CD4-positive, alpha-beta memory T cell (primary cell): ENCODE measurements at places on chromosomes 1 and 21. TPM values are rescaled to one million over a fixed set of nuclear protein-coding genes. Genes with fewer than 3 reads are reported as not detected.

Gene NFIA
- polyA plus RNA-seq = 5.1 TPM

Gene FCRL6
- polyA plus RNA-seq = 0.78 TPM

Gene WDR64
- polyA plus RNA-seq = 0.16 TPM

Gene GUCA2B
- not detected for polyA plus RNA-seq

- H3K36me3 ChIP-seq = peaks cover 53% of the 10 kb centered on the region
- H3K4me3 ChIP-seq = no peak overlapping the region
- H3K27ac ChIP-seq = no peak overlapping the region
- H3K27me3 ChIP-seq = no peaks in the 10 kb centered on the region
- no peak for DNase-seq
- H3K4me1 ChIP-seq = no peaks in the 10 kb centered on the region
These were observed 62.1 kb downstream of the SLC66A1 start for GRCh38 chr1:19374083-19374801.

DNA sequence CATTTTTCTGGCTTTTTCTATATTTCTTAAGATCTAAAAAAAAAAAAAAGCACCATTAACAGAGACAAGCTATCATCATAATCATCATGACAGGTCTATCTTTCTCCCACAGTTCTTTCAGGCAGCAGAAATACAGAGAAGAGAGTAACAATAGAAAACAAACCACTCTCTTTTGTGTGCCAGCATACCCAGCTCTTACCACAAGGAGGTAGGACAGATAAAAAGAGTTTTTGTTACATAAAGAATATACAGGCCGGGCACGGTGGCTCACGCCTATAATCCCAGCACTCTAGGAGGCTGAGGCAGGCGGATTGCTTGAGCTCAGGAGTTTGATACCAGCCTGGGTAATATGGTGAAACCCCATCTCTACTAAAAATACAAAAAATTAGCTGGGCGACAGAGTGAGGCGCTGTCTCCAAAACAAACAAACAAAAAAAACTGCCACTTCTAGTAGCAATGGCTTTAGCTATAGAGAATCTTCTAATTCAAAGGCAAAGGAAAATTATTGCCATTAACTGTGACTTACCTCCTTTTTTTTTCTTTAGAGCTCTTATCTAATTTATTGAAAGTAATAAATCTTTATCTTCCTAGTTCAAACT lies 39.7 kb downstream of the ANKRD13C start:
- H3K4me3 ChIP-seq = no peak overlapping the region
- no peak overlapping the region for H3K27ac ChIP-seq
- no peaks in the 10 kb centered on the region for H3K36me3 ChIP-seq
- no peaks in the 10 kb centered on the region for H3K4me1 ChIP-seq
- H3K27me3 ChIP-seq = no peaks in the 10 kb centered on the region

GRCh38 chr1:32612189-32612881 lies 38.0 kb downstream of the ZBTB8OS start:
- H3K27ac ChIP-seq = no peak overlapping the region
- peaks cover 7% of the 10 kb centered on the region for H3K4me1 ChIP-seq
- DNase-seq = no peak
- no peaks in the 10 kb centered on the region for H3K27me3 ChIP-seq

DNA sequence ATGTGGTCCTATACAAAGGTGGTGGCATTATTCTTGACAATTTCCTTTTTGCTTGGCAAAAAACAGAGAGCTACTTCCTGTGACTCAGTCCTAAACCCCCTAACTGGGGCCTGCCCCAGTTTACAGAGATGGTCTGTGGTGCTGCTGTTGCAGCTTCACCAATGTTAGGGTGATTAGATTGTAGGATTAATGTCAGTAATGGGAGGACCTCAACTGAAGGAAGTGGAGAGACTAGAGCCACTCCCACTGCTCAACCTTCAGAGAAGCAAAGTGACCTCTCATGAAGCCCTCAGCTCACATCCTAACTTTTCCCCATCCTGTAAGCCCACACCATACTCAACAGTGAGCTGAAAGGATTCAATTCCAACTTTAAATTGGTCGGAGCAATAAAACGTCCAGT lies 3.6 kb downstream of the S100A6 start:
- peak overlapping the region; percentile 30 for H3K4me3 ChIP-seq
- no peaks in the 10 kb centered on the region for H3K27me3 ChIP-seq
- peaks cover 60% of the 10 kb centered on the region for H3K4me1 ChIP-seq
- H3K36me3 ChIP-seq = peaks cover 7% of the 10 kb centered on the region
- H3K27ac ChIP-seq = peak overlapping the region; percentile 92
